ENCODE measurements at places on chromosomes 2 and 18.

DNA sequence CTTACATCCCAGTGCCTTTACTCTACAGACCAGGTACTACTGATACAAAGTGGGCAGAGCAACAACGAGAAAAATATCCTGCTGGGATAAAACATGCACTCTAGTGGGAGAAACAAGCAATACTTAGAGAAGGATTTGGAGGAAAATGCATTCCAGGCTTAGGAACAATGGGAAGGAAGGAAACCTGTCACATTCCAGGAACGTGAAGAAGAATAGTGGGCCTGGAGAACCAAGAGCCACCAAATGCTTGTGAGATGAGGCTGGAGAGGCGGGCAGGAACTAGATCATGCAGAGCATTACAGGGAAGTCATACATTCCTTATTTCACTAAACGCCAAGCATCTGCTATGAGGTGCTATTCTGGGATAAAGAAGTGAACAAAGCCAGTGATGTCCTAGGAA is 342.3 kb downstream of the DCC start:
- H3K4me3 ChIP-seq, result no peak overlapping the region
- no peaks in the 10 kb centered on the region for H3K27me3 ChIP-seq
- no peak overlapping the region for H3K27ac ChIP-seq
- no peaks in the 10 kb centered on the region for H3K4me1 ChIP-seq
- H3K36me3 ChIP-seq, result no peaks in the 10 kb centered on the region
- no peak for DNase-seq

- no peaks in the 10 kb centered on the region for H3K27me3 ChIP-seq
- no peak for DNase-seq
- no peak overlapping the region for H3K27ac ChIP-seq
- no peaks in the 10 kb centered on the region for H3K4me1 ChIP-seq
Observed at GRCh38 chr2:133720429-133720828, 152.2 kb upstream of the NCKAP5 start.

DNA sequence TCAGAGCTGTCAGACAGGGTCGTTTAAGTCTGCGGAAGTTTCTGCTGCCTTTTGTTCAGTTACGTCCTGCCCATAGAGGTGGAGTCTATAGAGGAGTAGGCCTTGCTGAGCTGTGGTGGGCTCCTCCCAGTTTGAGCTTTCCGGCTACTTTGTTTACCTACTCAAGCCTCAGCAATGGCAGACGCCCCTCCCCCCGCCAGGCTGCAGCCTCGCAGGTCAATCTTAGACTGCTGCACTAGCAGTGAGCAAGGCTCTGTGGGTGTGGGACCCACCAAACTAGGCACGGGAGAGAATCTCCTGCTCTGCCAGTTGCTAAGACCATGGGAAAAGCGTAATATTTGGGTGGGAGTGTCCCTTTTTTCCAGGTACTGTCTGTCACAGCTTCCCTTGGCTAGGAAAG is 86.5 kb downstream of the EFEMP1 start:
- no peak overlapping the region for H3K4me3 ChIP-seq
- H3K4me1 ChIP-seq, result no peaks in the 10 kb centered on the region
- H3K27ac ChIP-seq, result no peak overlapping the region
- no peaks in the 10 kb centered on the region for H3K27me3 ChIP-seq
- H3K36me3 ChIP-seq, result no peaks in the 10 kb centered on the region
- no peak for DNase-seq

DNA sequence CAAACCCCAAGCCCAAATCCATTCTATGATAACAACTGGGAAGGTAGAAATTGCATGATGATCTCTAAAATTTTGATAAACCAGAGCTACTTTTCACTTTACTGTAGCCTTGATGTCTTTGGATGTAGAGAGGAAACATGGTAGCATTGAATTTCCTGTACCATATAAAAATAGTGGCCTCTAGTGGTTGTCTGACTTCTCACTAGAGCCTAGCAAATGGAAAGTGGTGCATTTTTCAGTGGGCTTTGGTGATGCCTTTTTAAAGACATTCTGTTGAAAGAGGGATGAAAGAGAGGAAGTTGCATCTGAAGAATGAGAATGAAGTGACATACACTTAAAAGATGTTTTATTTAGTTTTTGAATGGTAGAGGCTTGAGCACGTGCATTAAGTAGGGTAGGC is 662.2 kb downstream of the XIRP2 start:
- H3K27me3 ChIP-seq, result no peaks in the 10 kb centered on the region
- no peak for DNase-seq
- no peak overlapping the region for H3K27ac ChIP-seq
- peaks cover 5% of the 10 kb centered on the region for H3K4me1 ChIP-seq

DNA sequence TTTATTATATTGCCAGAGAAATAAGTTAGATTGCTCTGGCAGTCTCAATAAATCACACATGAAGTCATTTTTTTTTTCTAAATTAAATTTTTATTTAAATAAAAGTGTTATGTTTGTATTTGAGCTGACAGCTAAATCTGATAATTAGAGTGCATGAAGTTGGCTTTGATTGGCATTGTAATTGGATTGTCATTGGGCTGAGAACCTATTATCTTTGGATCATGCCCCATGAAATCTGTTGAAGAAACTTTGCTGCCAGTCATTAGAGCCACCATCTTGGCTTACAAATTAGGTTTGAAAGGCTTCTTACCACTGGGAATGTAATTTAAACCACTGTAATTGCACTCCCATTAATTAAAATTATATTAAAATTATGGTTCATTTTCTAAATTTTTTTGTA is 507.9 kb upstream of the FANCL start:
- H3K27ac ChIP-seq, result no peak overlapping the region
- DNase-seq, result no peak
- no peak overlapping the region for H3K4me3 ChIP-seq
- no peaks in the 10 kb centered on the region for H3K4me1 ChIP-seq
- H3K27me3 ChIP-seq, result no peaks in the 10 kb centered on the region

- DNase-seq, result no peak
- H3K4me1 ChIP-seq, result no peaks in the 10 kb centered on the region
- H3K27me3 ChIP-seq, result no peaks in the 10 kb centered on the region
- no peaks in the 10 kb centered on the region for H3K36me3 ChIP-seq
Observed at GRCh38 chr2:183614799-183615435, 490.7 kb downstream of the NUP35 start.

GRCh38 chr2:174764280-174765255 is at the start of gene CHRNA1:
Gene CHRNA1 (minus strand): TSS chr2:174764472. CDS start chr2:174764394, 78 bp downstream.
- peaks cover 8% of the 10 kb centered on the region for H3K4me1 ChIP-seq
- no peaks in the 10 kb centered on the region for H3K27me3 ChIP-seq
- no peak for DNase-seq
- H3K27ac ChIP-seq, result peak within 1 kb of the TSS; percentile 40

DNA sequence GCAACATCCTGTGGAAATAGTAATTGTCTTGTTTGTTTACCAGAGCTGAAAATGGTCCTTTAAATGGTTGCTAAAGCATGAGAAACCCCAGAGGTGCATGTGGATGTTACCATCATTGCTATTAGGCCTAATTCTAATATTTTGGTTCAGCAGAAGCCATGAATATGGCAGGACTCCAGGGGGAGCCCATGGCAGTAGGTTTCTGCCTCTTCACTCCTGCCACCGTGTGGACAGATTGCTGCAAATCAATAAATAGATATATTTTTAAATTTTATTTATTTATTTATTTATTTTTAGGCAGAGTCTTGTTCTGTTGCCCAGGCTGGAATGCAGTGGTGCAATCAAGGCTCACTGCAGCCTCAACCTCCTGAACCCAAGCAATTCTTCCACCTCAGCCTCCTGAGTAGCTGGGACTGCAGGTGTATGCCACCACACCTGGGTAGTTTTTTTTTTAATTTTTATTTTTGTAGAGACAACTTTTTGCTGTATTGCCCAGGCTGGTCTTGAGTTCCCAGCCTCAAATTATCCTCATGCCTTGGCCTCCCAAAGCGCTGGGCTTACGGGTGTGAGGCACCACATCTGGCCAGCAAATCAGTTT is 54.9 kb upstream of the CAPN13 start:
- H3K27me3 ChIP-seq, result no peaks in the 10 kb centered on the region
- DNase-seq, result peak; percentile 59
- H3K4me1 ChIP-seq, result no peaks in the 10 kb centered on the region
- H3K36me3 ChIP-seq, result no peaks in the 10 kb centered on the region
- H3K4me3 ChIP-seq, result no peak overlapping the region
- no peak overlapping the region for H3K27ac ChIP-seq

DNA sequence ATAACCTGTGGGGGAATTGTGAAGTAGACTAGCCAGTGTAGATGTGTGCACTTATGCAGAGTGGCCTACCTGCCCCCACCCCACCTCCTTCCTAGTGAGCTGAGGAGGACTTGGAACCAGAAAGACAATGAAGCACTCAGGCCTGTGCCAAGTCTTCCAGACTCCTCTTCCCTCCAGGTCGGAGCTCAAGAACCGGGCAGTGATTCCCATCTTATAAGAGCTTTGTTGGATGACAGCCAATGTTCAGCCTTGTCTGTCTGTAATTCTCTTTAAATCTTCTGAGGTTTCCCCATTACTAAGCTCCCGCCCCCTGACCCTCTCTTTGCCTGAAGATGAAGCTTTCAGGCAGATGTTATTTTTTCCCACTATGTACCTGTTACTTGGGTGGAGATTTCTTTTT is 121.0 kb downstream of the SMAD2 start:
- no peak for DNase-seq
- no peaks in the 10 kb centered on the region for H3K4me1 ChIP-seq
- H3K27ac ChIP-seq, result no peak overlapping the region
- H3K36me3 ChIP-seq, result no peaks in the 10 kb centered on the region

DNA sequence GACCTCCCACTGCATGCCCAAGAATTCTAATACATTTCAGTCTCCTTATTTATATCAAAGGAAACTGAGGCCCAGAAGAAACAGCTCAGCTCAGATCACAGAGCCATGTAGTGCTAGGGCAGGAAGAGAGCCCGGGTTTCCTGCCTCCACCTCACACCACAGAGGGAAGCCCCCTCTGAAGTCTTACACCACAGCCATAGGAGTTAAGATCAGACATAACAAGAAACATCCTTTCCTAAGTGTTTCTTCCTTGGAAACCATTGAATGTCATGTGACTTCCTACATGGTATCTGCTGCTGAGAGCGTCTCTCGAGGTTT is 102.1 kb downstream of the MTCL1 start:
- H3K4me1 ChIP-seq, result no peaks in the 10 kb centered on the region
- no peak overlapping the region for H3K4me3 ChIP-seq
- no peak overlapping the region for H3K27ac ChIP-seq
- H3K27me3 ChIP-seq, result no peaks in the 10 kb centered on the region
- no peak for DNase-seq
- H3K36me3 ChIP-seq, result no peaks in the 10 kb centered on the region

GRCh38 chr2:101337877-101338276 is 29.4 kb upstream of the RNF149 start:
- no peaks in the 10 kb centered on the region for H3K36me3 ChIP-seq
- no peak overlapping the region for H3K4me3 ChIP-seq
- H3K27ac ChIP-seq, result no peak overlapping the region
- no peaks in the 10 kb centered on the region for H3K4me1 ChIP-seq
- DNase-seq, result no peak

GRCh38 chr2:2101924-2102323 is 229.2 kb downstream of the MYT1L start:
- no peaks in the 10 kb centered on the region for H3K36me3 ChIP-seq
- no peak for DNase-seq
- no peaks in the 10 kb centered on the region for H3K27me3 ChIP-seq
- H3K27ac ChIP-seq, result no peak overlapping the region
- H3K4me3 ChIP-seq, result no peak overlapping the region
- H3K4me1 ChIP-seq, result no peaks in the 10 kb centered on the region

- H3K36me3 ChIP-seq, result no peaks in the 10 kb centered on the region
- no peak overlapping the region for H3K4me3 ChIP-seq
- no peaks in the 10 kb centered on the region for H3K4me1 ChIP-seq
- no peak overlapping the region for H3K27ac ChIP-seq
- H3K27me3 ChIP-seq, result no peaks in the 10 kb centered on the region
- DNase-seq, result no peak
Observed at GRCh38 chr2:35784777-35785176, 570.8 kb upstream of the CRIM1 start.

GRCh38 chr2:191051825-191052778 is 38.1 kb upstream of the STAT1 start:
- no peak overlapping the region for H3K4me3 ChIP-seq
- H3K36me3 ChIP-seq, result no peaks in the 10 kb centered on the region
- H3K4me1 ChIP-seq, result no peaks in the 10 kb centered on the region
- DNase-seq, result peak; percentile 57

GRCh38 chr2:203018181-203018580 is 3.5 kb downstream of the NBEAL1 start:
- H3K4me1 ChIP-seq, result peaks cover 22% of the 10 kb centered on the region
- no peaks in the 10 kb centered on the region for H3K27me3 ChIP-seq
- DNase-seq, result no peak
- H3K36me3 ChIP-seq, result no peaks in the 10 kb centered on the region

DNA sequence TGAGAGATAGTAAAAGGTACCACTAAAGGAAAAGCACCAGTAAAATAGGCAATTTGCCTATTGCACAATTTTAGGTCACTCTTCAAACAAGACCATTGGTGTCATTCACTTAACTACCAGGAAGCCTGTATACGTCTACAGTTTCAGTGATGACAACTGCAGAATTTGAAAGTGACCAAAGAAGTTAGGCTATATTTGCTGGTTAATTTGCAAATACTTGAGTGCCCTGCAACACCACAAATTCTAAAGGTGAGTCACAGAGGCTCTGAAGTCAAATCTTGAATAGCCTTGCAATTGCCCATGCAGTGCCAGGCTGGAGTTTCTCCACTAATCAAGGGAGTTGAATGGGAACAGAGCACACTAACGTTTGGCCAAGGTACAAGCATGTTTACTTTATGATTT is 128.7 kb upstream of the CCDC68 start:
- no peak for DNase-seq
- no peak overlapping the region for H3K4me3 ChIP-seq
- no peaks in the 10 kb centered on the region for H3K27me3 ChIP-seq

GRCh38 chr2:55926246-55926645 is 2.7 kb upstream of the EFEMP1 start:
- H3K36me3 ChIP-seq, result no peaks in the 10 kb centered on the region
- H3K27ac ChIP-seq, result no peak overlapping the region
- DNase-seq, result no peak
- peaks cover 18% of the 10 kb centered on the region for H3K4me1 ChIP-seq

- DNase-seq, result no peak
- no peaks in the 10 kb centered on the region for H3K4me1 ChIP-seq
- H3K4me3 ChIP-seq, result no peak overlapping the region
- no peaks in the 10 kb centered on the region for H3K27me3 ChIP-seq
- H3K27ac ChIP-seq, result no peak overlapping the region
Observed at GRCh38 chr18:36650906-36651305, 177.9 kb downstream of the TPGS2 start.

DNA sequence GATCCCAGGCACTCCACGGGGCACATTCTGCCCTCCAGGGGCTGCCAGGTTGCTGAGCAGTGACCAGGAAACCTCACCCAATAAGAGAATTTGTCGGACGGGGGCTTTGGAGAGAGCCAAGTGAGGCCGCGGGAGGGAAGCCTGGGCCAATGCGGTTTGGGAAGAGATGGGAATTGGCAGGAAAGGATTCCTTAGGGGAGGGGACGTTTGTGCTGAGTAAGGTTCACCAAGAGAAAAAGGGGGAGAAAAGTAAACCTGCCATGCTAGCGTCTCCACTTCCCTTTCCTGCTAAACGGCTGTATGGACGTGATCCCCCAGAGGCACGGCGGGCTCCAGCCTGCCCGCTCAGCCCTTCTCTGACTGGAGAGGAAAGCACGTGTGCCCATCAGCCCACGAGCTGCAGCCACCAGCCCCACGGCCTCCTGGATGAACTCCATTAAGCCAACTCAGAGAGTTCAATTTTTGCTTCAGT is 194.4 kb upstream of the ID2 start:
- peaks cover 11% of the 10 kb centered on the region for H3K4me1 ChIP-seq
- H3K27ac ChIP-seq, result no peak overlapping the region
- no peaks in the 10 kb centered on the region for H3K27me3 ChIP-seq
- H3K4me3 ChIP-seq, result no peak overlapping the region

All from tibial nerve (tissue), 4 donors.